T-helper 2 cell (primary cell): ENCODE measurements at places on chromosomes 13 and 19.
A peak's percentile ranks its signal among the peaks of the same experiment; 100 is the strongest.

- DNase-seq = no peak
These were observed 36.8 kb downstream of the PHF11 start for GRCh38 chr13:49532593-49532992.

GRCh38 chr19:29928831-29929230, 13.2 kb upstream of the URI1 start:
- DNase-seq = no peak

GRCh38 chr13:59861676-59862075, 302.1 kb downstream of the DIAPH3 start:
- no peak for DNase-seq

GRCh38 chr13:100523411-100523810, 65.2 kb downstream of the GGACT start:
- no peak for DNase-seq

DNA sequence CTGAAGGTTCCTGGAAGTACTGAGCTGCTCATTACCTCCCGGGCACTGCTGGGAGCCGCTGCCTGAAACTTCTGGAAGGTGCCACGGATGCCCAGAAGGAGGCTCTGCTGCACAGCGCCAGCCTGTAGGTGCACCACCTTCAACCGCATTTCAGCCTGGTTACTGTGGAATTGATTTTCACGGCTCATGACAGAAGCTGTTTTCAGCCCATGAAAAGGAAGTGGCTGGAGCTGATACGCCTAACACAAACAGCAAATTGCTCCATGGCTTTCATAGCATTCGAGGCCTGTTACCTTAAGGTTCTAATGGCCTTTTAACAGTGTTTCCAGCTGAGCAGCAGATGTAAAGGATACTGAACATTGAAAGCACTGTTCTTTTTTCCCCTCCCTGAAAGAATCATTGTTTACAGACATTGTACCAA, 22.0 kb downstream of the GPC6 start:
- no peak for DNase-seq

DNA sequence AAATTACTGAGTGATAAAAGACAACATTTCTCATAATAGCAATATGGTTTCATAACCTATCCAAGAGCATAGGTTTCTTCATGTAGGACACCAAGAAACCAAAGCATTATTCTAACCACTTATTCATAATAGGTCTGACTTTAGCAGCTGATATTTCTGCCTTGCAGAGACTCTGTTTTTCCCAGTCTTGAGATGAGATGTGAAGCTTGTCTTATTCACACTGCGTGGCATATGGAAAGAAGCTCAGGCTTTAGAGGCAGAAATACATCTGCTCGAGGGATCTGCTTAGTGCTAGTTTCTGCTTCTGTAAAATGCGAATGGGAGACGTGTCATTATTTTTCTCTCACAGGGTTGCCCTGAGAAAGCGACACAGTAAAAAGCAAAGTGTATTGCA, 232.0 kb upstream of the SPRY2 start:
- DNase-seq = no peak

GRCh38 chr13:99332456-99332855, 25.3 kb upstream of the GPR183 start:
- DNase-seq = no peak

DNA sequence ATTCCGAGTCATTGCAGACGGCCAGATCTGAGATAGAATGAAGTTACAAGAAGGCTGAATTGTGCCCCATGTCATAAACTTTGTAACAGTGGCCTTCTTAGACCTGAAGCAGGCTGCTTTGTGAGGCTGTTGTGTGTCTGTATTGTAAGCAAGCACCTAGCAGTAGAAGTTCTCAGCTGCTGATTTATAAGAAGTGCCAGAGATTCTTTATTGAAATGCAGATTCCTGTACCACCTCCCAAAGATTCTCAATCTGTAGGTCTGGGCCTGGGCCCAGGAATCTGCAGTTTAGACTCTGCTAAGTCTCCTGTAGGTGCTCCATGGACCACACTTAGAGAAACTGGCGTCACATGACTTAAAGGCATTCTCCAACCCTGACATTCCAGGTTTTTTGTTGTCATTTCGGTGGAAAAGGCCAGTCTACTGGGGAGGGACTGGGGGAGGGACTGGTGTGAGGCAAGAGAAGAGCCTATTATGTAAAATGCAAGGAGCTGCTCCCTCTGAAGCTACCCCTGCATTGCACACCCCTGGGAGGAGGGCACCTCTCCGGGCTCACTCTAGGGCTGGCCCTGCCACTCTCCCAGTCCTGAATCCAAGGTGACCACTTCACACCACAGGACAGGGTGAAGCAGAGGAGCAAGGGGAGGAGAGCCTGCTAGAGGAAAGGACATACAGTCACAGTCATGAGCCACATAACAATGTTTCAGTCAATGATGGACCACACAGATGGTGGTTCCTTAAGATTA, 769 bp upstream of the TMEM272 start:
- DNase-seq = no peak

- DNase-seq = no peak
These were observed 259.5 kb upstream of the SLC10A2 start for GRCh38 chr13:103325672-103326071.

- DNase-seq = peak; percentile 44
These were observed 42.2 kb upstream of the CEACAM21 start for GRCh38 chr19:41533671-41534215.

- DNase-seq = no peak
These were observed 27.3 kb downstream of the B3GLCT start for GRCh38 chr13:31227063-31227462.

DNA sequence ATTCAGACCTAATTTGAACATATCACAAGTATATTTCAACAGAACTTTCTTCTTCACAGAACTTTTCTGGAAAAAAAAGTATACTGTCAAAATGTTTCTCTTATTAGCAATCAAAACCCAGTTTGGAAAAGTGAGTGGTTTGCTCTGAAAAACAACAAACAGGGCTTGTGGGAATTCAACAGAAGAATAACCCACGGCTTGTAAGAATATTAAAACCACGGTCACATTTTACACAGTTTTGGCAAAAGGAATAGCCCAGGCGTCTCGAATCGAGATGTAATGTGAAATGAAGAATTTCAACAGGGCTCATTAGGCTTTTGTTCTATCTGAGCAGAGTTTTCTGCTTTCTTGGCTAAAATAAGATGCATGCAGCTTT, 70.7 kb downstream of the COL4A2 start:
- no peak for DNase-seq

GRCh38 chr19:39824143-39825092, 9.5 kb downstream of the DYRK1B start:
- peak; percentile 83 for DNase-seq

DNA sequence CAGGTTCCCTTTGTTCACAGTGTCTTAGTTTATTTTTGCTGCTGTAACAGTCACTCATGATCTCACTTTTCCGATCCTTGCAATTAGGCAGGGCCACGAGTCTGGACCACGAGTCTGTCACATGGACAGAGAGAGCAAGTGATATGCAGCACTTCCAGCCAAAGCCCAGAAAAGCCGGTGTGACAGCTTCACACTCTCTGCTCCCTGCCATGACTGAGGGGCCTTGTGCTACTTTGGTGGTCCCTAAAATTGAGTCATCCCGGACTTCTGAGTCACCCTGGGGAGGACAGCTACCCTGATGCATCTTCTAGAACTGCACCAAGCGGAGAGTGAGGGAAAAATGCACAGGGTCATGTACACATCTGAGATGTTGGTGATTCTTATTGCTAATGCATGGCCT, 179.6 kb downstream of the EFNB2 start:
- no peak for DNase-seq

- no peak for DNase-seq
These were observed 1420.8 kb upstream of the SLC10A2 start for GRCh38 chr13:104487006-104487405.

DNA sequence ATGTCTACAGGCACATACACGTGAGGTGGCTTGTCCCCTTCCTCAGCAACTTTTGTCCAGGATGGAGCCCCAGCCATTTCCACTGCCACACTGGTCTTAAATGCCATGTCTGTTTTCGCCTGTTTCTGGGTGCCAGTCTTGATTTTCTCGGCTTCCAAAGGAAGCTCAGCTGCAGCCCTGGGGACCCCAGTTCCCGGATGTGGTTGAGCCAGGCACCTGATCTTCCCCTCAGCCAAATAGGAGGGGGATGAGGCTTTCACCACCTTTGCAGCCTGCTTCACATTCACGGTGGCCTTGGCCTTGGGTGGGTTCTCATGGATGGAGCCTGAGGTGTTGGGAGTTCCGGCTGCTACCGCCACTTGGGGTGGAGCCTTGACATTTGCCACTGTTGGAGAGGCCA, 8.7 kb downstream of the IQCN start:
- DNase-seq = no peak

- DNase-seq = no peak
These were observed 463 bp upstream of the POMP start for GRCh38 chr13:28658539-28658795.

GRCh38 chr19:45767881-45768654, 984 bp downstream of the SIX5 start:
- DNase-seq = no peak

DNA sequence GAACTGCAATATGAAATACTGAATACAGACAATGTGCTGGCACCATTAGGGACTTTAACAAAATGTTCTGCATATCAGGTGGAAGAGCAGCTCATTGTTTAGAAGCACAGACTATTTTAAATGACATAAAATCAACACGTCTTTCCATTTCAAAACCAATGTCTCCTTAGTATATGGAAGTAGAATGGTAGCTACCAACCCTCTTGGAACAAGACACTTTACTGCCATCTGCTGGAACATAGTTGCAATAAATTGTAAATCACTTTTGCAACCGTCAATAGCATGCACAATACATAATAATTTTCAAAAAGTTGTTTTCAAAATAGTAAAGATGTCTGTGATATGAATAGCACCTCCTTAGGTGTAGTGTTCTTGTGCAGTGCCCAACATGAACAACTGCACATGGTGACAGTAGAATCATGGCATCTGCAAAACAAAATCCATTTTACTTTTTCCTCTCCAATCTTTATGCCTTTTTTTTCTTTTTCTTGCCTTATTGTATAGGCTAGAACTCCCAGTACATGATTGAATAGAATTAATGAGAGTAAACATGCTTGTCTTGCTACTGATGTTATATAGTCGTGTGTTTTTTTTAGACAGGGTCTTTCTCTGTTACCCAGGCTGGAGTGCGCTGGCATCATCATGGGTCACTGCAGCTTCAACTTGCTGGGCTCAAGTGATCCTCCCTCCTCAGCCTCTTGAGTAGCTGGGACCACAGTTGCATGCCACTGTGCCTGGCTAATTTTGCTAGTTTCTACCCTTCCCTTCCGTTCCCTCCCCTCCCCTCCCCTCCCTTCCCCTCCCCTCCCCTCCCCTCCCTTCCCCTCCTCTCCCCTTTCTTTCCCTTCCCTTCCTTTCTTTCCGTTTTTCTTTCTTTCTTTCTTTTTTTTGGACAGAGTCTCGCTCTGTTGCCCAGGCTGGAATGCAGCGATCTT, 7.8 kb upstream of the LYPD5 start:
- no peak for DNase-seq
